Posterior vena cava (tissue), 2 donors: ENCODE measurements at places on chromosomes 5 and 9.

GRCh38 chr5:54049144-54049543, 261.2 kb downstream of the ARL15 start:
- DNase-seq, result no peak

DNA sequence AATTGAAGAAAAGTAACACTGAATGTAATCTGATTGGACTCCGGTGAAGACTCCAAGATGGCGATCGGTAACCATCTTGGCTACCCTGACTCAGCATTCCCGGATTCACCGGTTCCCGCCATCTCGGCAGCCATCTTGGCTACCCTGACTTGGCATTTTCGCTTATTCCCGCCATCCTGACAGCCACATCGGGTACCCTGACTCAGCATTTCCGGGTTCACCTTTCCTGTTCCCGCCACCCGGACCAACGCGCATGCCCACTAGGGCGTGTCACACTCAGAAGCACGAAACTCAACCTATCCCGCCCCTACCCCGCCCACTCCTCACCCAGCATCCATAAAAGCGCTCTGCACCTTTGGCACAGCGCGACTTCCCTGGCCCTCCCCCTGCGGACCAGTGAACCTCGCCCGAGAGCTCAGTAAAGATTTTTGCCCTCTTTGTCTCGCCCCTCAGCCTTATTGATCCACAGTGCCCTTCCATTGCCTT, 17.2 kb downstream of the SPTLC1 start:
- peak; percentile 89 for DNase-seq

GRCh38 chr5:16160706-16161105, 18.9 kb downstream of the MARCHF11 start:
- DNase-seq, result no peak

DNA sequence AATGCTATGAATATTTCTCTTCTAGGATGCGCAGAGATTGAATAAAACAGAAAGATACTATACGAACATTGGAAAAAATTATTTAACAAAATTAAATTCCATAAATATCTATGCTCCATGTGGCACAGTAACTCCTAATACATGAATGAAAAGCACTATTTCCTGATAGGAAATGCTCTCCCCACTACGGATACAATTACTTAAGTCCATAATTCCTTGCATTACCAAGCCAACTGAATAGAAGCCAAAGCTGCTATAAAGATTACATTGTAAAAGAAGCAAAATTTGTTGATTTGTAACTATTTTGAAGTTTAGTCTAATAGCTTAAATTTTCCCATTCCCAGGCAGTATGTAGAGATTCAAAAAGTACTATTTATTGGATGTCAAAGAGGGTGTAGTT, 61.8 kb upstream of the SNX2 start:
- DNase-seq, result no peak

GRCh38 chr9:91820949-91821880, 128.8 kb downstream of the ROR2 start:
- DNase-seq, result peak; percentile 47
